Activated CD4-positive, alpha-beta T cell treated with anti-CD3 and anti-CD28 coated beads, Interleukin-2, amount 50 U/mL, for 1 hour (primary cell): ENCODE measurements at places on chromosomes 13 and 19.

DNA sequence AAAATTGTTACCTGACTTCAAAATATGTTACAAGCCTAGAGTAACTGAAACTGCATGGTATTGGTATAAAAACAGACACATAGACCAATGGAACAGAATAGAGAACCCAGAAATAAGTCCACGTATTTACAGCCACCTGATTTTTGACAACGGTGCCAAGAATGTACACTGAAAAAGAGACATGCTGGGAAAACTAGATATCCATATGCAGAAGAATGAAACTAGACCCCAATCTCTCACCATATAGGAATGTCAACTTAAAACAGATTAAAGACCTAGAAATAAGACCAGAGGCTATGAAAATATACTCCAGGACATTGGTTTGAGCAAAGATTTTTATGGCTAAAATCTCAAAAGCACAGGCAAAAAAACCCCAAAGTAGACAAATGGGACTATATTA is 76.5 kb downstream of the LATS2 start:
- no peak for DNase-seq

- DNase-seq = no peak
These were observed 57.7 kb downstream of the ATP8A2 start for GRCh38 chr13:25429466-25429865.

DNA sequence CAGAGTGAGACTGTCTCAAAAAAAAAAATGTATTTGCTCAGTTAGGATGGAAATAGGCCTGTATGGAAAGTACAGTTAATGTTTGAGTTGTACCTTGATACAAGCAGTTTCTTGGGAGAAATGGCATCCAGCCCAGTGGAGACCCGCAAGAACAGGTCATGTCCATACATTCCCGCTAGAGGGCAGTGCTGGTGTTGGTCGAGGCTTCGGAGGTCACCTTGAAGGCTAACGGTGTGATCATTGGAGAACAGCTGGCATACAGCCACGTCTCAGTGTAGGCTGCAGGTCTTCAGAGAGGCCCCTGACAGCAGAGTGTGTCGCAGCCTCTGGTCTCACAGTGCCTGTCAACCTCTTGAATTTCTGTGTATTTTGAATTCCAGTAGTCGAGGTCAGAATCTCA is 7.5 kb downstream of the ZNF610 start:
- peak; percentile 30 for DNase-seq

- DNase-seq = no peak
These were observed 5.0 kb downstream of the PALM3 start for GRCh38 chr19:14056741-14057356.

- no peak for DNase-seq
These were observed 20.0 kb downstream of the DIAPH3 start for GRCh38 chr13:60143775-60144174.

DNA sequence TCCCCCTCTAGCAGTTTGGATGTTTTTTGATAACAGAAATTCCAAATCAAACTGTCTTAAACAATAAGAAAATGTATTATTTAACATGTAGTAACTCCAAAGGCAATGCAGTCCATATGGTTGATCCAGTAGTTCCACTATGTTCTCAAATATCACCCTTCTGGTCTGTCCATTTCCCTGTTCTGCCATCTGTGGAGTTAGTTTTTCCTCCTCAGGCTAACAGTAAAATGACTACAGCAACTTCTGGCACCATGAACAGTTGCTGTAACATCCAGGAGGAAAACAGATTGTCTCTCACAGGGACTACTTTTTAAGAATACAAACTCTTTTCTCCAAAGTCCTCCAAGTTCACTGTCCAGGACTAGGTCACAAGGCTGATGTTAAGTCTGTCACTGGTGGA is 455.4 kb downstream of the FGF14 start:
- DNase-seq = no peak

- DNase-seq = no peak
These were observed 304.0 kb downstream of the GPC5 start for GRCh38 chr13:91702411-91702810.

DNA sequence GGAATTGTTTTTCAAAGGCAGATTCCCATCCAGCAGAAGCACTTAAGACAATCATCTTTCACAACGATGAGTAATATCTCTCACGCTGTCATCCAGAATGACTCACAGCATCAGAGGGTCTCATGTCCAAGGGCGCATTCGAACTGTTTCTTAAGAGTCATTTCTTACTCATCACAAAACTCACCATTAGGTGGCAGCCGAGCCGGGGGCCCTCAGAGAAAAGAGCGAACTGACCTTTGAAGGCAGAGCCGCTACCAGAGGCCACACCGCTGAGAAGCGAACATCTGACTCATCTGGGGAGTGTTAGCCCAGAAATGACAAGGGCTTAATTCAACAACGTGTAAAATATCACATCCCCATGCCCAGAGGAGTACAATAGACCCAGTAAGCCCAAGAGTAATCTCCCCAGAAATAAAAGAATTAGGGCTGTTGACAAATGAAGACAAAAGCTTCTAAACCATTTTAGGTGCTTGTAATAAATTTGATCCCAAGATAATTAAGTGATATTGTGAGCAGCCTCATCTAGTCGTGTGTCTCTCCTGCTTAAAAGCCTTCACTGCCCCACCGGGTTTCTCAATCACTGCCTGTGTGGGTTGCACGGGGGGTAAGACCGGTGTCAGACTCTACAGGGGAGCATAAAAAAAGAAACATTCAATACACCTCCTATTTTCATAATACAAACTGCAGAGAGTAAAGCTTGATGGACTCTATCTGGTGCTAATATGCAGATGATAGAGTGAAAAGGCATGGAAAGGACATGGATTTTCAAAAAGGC is 96.2 kb downstream of the CYSLTR2 start:
- peak; percentile 43 for DNase-seq

GRCh38 chr13:79406597-79406908 is 498 bp upstream of the RBM26 start:
- no peak for DNase-seq

- no peak for DNase-seq
These were observed 246.5 kb upstream of the MIR17HG start for GRCh38 chr13:91100944-91101343.

- DNase-seq = no peak
These were observed 57.9 kb downstream of the THSD1 start for GRCh38 chr13:52348071-52348470.

- no peak for DNase-seq
These were observed 727.7 kb downstream of the UQCRFS1 start for GRCh38 chr19:28485292-28485691.

DNA sequence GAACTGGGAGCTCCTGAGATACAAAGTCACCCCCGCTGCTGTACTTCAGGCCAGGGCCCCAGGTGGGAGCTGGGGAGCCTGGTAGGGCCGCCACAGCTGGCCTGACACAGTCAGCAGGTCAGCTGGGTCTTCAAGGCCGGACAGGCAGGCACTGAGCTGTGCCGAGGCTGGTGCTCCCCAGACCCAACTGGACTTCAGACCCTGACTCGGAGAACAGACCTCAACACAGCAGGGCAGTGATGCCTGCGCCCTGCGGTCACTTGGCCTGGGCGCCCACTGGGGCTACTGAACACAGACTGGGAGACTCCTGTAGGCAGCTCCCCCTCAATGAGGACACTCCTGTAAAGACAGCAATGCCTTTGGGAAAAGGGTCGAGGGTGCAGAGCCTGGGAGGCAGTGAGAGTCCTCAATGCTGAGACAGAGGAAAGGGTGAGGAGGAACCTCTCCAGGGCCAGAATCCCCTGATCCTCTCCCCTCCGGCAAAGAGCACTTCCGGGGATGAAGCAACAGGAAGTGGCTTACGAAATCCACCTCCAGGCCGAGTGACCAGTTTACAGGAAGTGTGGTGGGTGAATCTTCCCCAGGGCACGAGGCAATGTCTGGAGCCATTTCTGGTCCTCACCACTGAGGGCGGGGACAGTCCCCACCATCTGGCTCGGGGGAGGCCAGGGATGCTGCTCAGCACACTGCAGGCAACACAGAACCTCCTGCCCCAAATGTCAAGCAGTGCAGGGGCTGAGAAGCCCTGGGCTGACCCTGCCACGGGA is 40.8 kb upstream of the ISYNA1 start:
- peak; percentile 33 for DNase-seq

- DNase-seq = no peak
These were observed 44.1 kb downstream of the SLITRK6 start for GRCh38 chr13:85755123-85755522.

- DNase-seq = no peak
These were observed 5.8 kb upstream of the KMT5C start for GRCh38 chr19:55333870-55334269.

DNA sequence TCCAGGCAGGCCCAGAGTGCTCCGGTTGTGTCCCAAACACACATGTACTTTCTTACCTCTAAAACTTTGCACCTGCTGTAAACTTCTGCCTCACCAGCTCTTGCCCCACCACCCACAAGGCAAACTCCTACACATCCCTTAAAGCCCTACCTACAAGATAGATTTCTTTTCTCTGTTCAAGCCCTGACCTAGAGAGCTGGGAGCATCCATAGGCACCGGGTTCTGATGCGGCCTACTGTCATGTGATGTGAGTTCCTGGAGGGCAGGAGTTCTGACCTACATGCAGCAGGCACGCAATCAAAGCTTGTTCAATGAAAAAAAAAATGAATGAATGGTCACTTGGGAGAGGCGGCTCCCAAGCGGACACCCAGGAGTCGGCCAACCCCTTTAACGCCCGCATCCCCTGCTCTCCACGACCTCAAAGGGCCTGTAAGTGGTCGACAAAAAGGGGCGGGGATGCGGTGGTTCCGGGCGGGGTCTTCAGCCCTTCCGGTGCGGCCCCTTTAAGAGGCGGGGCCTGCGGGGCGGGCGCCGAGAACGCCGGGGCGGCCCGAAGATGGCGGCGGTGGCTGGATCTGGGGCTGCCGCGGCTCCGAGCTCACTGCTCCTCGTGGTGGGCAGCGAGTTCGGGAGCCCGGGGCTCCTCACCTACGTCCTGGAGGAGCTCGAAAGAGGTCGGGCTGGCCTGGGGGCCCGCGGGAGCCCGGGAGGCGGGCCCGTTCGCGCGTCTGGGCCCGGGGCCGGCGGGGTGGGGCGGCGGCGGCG is at the start of gene MAP1S:
Gene MAP1S (plus strand): TSS at position 534 of the 765 bp plus-strand sequence. CDS start 23 bp downstream, at position 557.
- peak; percentile 54 for DNase-seq

DNA sequence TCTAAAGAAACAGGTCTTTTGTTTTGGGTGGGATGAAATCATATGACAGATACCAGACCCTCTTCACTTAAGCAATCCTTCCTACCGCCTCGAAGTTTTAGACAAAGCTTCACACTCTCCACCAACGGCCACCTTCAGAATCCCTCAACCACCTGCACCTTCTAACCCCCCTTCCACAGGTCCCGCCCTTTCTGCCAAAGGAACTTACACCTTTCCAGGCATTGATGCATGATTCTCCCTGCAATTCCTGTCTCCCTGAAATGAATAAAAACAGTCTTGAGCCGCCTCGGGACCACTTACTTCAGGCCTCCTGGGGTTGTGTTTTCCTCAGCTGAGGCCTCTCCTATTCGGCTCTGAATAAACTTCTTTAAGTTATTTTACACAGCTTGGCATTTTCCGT is 859 bp downstream of the ZNF433 start:
- DNase-seq = no peak

DNA sequence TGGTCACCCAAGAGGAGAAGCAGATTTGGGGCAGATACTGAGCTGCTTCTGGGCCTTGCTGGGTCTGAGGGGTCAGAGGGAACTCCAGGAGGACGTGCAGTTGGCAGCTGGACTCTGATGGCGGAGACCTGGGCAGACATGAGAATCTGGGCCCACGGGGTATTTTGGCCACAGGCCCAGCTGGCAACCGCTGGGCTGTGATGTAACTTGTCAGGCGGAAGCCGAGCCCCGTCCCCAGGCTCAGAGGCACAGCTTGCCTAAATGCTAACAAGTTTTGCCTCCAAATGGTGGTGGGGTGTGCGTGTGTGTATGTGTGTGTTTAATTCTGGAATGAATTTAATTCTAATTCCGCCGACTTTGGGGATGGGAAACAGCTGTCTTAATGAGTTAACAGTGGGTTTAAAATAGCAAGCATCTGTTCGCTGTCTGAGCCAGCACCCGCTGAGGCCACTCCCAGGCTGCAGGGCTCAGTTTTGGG is 11.6 kb downstream of the ZNRF4 start:
- no peak for DNase-seq

GRCh38 chr19:41597600-41598041 is 21.7 kb downstream of the CEACAM21 start:
- peak; percentile 70 for DNase-seq

DNA sequence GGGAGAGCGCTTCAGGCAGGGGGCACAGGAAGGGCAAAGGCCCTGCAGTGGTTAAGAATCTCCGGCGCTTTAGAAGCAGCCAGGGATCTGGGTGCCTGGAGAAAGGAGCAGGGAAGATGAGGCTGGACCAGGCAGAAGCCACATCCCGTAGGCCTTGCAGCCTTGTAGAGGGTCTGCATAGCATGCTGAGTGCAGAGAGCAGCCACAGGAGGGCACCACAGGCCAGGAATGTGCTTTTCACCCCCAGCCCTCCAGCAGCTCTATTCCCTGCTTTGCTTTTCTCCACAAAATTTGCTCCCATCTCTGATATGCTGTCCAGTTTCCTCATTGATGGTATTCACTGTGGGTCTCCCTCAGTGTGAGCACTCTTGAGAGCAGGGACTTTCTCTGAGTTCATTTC is 5.7 kb downstream of the WDR62 start:
- DNase-seq = peak; percentile 17

DNA sequence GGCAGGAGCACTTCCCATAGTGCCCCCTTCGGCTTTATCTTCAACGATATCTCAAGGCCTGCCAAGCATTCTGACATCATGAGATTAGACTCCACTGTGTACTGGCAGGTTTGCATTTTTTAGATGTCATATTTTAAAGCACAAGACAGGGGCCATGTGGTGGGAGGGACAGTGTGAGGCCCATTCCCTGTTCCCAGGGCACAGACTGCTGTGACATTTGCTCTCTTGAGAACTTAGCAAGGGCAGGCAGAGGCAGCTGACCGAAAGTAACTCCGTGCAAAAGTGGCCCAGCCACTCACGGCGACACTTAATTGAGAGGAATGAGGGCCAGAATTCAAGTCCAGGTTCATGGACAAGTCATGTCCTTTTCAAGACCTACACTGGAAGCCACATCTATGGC is 201.8 kb downstream of the COL4A1 start:
- no peak for DNase-seq

- DNase-seq = no peak
These were observed 13.1 kb upstream of the ZNF888 start for GRCh38 chr19:52936151-52936953.

- DNase-seq = no peak
These were observed 2.9 kb upstream of the HTR2A start for GRCh38 chr13:46899801-46900200.
